ENCODE measurements at places on chromosomes 3 and 15. TPM values are rescaled to one million over a fixed set of nuclear protein-coding genes. Genes with fewer than 3 reads are reported as not detected.

The CLDN18 gene
- total RNA-seq: under 0.01 TPM

The P2RY13 gene
- total RNA-seq: not detected

The PYGO1 gene
- 20.5 TPM for total RNA-seq

The HACD2 gene
- 30.1 TPM for total RNA-seq

All from articular chondrocyte of knee joint (primary cell).